ENCODE measurements at places on chromosomes 3 and 15.

DNA sequence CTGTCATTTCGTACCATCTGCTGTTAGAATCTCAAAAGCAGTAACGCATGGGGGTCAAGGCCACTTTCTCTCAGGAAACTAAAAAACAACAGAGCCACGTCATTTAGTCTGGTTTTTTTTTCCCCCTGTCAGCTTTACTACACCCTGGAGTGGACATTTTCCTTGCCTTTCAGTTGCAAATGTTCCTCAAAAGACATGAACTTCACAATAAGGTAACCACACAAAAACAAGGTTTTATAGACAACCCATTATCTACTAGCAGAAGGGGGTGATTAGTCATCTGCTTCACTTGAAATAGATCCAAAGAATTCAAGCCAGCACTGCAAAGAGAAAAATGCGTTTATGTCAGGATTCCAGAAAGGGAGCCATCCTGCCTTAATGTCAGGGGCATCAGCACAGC, 171.8 kb upstream of the CDIN1 start:
- DNase-seq = peak; percentile 75

DNA sequence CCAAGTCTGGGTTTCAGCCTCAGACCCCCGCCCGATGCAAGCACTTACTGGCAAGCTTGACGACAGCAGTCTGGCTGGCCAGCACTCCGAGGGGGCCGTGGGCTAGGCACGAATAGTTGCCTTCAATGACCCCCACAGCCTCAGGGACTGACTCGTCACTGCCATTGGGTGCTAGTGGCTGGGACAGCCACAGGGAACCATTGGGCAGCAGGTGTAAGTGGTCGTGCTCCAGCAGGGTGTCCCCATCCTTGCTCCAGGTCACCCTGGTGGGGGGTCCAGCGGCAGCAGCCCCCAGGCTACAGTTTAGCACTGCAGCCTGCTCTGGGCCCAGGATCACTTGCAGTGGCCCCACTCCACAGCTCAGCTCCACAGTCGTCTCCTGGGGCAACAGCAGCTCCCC, 11.8 kb downstream of the IGDCC4 start:
- DNase-seq = no peak

DNA sequence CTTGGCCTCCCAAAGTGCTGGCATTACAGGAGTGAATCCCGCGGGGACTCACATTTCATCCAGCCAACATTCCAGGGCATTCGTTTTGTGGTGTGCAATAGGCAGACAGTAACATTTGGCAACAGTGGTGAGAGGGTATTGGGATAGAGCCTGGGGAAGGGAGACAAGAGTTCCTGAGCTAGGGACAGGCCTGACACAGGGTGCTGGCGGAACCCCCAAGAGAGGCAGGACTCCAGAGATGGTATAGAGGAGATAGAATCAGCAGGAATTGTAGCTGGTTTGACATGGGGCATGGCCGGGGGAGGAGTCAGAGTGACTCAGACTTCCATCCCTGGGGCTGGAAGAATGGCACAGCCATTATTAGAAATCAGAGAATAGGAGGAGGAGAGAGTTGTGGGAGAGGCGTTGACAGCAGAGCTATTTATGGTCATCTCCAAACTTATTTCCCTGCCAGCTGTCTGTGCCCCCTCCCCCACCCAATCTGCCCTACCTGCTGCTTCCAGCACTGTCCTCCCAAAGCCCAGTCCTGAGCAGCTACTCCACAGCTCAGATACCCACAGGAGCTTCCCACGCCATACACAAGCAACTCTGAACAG, 4.4 kb upstream of the IDH2 start:
- DNase-seq = peak; percentile 20

DNA sequence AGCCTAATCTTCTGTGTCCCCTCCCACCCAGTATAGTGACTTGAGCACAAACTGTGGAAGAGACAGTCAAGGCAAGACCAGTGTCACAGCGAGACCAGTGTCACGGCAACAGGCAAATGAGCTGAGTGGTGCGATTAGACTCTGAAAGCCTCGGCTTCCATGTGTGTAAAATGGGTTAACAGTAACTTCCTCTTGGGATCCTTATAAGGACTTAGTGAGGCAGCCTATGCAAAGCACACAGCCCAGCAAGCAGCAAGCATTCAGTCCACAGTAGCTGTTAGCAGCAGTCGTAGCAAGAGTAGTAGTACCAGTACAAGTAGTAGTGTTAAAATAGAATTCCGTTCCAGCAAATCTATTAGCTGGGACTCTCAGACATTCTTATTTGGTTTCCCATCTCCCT, 334.1 kb downstream of the GABRB3 start:
- no peak for DNase-seq

GRCh38 chr15:32898414-32898813, 180.6 kb downstream of the GREM1 start:
- no peak for DNase-seq

GRCh38 chr3:171256445-171257250, 203.6 kb downstream of the TNIK start:
- DNase-seq = no peak

- DNase-seq = no peak
These were observed 107.9 kb downstream of the ATG7 start for GRCh38 chr3:11379824-11380701.

GRCh38 chr3:196406811-196407470, 25.3 kb downstream of the UBXN7 start:
- peak; percentile 66 for DNase-seq

GRCh38 chr3:4990069-4990468, 10.8 kb downstream of the BHLHE40 start:
- no peak for DNase-seq

DNA sequence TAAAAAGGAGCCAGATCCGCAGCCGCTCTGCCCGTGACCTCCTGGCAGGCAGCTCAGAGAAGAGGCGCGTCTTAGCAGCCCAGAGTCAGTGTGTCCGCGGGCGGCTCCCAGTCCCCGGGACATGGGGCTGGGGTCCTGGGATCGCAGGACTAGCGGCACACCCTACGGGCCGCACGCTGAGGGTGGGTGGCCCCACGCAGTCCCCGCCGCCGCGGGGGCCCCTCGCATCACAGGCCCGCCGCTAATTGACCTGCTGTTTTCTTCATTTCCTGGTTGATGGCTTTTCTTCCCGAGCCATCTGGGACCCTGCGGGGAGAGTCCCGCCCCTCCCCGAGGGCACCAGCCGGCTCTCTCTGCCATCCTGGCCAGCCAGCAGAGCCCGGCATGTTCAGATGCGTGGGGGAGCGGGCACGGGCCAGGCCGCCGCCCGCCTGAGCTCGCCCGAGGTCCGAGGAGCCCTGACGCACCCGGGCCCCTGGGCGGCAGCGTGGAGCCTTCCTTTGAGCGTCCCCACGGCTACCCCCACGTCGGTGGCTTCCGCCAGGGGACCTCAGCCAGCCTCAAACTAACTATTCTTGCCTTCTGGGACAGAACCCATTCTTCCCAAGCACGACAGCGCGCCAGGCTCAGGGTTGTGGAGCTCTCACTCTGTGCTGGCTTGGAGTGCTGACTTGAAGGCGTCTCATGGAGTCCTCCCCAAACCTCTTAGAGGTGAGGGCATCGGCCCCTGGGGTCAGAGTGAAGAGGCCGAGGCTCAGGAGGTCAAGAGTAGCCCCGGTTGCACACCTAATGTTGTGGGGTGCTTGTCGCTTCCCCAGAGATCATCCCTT, 34.6 kb upstream of the CACNA2D3 start:
- no peak for DNase-seq

DNA sequence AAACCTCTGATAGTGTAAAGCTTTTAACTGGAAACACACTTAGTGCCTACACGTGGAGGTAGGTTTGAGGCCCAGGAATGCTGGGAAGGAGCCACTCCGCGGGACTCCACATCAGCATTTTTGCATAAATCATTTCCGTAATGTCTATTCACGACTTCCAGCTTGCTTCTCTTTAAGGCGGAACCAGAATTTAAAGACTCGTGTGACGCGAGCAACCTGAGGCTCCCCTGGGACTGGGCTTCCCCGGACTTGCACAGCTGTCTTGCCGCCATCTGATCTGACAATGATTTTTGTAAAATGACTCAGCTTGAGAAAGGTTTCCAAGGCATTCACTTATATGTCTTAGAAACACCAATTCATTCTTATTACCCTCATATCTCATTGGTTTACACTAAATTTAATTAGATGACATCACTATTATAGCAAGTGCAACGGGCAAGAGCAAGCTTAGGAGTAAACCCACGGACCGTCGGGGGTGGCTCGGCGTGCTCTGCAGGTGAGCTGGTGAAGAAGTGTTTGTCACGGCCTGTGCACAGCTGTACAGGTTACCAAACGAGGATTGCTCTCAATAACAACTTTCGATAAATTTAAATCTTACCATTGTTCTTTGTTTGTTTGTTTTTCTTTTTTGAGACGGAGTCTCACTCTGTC, 95.2 kb downstream of the CHSY1 start:
- peak; percentile 62 for DNase-seq

- no peak for DNase-seq
These were observed 993.2 kb downstream of the OTOL1 start for GRCh38 chr3:162489853-162490252.

DNA sequence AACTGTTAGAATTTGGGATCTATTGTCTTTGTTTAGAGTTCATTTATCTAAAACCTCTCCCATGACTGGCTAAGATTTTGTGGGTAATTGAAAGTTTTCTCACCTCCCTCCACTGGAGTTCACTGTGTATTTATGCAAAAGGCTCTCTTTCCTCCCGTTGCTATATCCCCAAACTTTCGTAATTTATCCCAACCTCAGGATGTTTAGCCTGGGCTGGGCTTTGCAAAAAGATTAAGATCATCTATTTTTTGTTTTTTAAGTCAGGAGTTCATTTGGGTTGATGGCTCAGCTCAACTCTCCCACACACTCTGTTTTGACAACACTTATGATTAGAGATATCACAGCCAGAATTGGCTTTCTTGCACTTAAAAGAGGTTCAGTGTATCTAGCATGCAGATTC, 27.0 kb downstream of the SUCNR1 start:
- no peak for DNase-seq

DNA sequence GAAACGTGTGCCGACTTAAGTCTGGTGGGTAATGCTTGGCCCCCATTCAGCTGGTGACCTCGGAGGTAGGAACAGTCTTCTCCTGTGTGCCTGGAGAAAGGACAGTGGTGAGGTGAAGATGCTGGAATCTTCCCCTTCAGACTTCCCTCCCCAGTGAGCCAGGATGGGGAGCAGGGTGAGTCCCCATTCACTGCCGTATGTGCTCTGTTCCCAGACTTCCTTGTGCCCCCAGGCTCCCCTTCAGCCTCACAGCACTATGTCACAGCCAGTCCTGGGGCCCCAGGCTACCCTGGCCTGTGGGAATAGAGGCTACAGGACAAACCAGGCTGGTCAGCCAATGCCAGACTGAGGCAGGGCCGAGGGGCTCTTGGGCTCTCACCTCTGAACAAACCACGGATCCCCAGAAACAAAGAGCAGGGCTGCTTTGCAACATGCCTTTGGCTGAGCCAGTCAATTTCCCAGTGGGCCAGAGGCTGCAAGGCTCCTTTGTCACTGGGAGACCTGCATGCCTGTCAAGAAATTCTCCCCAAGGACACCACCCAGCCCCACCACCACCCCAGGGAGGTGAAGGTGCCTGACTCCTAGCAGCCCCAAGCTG, 31.8 kb upstream of the HHATL start:
- no peak for DNase-seq

GRCh38 chr3:174953068-174953467, 93.9 kb downstream of the NAALADL2 start:
- no peak for DNase-seq

GRCh38 chr3:172522871-172523818, at the start of gene TNFSF10:
TSS of gene TNFSF10 (minus strand) at chr3:172523430. CDS start at chr3:172523384, 46 bp downstream.
- no peak for DNase-seq

GRCh38 chr15:81071120-81071519, 63.0 kb upstream of the CFAP161 start:
- no peak for DNase-seq

DNA sequence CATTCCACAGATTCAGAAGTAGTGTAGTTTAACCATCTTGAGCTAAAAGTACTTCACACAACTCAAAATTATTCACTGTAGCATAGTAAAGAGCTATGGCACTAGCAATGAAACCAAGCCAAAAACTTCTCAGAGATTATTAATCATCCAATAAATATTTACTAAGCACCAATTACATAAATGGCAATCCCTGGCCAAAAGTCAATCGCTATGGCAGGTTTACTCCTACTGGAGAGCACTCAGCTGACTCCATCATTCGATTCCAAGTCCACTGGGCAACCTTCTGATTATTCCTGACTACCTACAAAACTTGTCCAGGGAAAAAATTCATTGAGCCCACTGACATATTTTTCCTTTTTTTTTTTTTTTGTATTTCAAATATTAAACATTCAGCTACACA, 23.9 kb downstream of the ATP13A3 start:
- DNase-seq = no peak

DNA sequence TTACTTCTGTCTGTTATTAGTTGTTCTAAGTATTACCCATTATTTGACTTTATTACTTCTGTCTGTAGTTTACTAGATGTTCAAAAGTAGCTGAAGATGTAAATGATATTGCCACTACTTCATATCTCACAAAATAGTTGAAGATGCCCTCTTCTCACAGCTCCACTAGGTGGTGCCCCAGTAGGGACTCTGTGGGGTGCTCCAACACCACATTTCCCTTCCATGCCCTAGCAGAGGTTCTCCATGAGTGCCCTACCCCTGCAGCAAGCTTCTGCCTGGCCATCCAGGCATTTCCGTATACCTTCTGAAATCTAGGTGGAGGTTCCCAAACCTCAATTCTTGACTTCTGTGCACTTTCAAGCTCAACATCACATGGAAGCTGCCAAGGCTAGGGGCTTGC, 80.8 kb downstream of the KCNH8 start:
- no peak for DNase-seq

DNA sequence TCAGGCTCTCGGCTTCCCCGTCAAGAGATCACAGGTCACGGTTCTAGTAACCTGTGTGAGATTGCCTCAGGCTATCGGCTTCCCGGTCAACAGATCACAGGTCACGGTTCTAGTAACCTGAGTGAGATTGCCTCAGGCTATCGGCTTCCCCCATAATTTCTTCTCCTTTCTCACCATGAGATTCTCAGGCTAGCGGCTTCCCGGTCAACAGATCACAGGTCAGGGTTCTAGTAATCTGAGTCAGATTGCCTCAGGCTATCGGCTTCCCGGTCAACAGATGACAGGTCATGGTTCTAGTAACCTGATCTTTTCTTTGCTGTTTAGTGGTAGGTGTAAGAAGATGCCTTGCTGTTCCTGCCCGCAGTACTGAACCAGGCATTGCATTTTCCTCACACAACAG, 418.2 kb upstream of the ZNF717 start:
- no peak for DNase-seq

GRCh38 chr3:110813541-110813940, 258.1 kb upstream of the NECTIN3 start:
- DNase-seq = no peak

- DNase-seq = no peak
These were observed 1.7 kb downstream of the INAFM2 start for GRCh38 chr15:40325188-40325587.

DNA sequence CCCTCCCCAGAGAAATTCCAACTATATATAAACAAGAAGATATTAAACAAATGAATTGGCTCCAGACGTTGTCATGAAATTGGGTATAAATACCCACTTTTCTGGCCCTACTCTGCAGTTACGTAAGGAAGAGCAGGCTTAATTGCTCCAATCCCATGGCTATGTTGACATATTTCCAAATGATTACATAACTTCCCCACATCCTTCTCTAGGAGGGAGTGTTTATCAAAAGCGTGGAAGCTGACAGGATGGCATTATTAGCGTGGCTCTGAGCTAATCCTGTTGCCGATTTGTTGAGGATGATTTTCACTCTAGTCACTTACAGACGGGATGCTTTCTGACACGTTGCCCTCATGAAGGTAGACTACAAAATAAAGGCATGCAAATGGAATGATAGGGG, 347.5 kb upstream of the TMCO5A start:
- no peak for DNase-seq
